ENCODE measurements at places on chromosomes 2 and 18.

DNA sequence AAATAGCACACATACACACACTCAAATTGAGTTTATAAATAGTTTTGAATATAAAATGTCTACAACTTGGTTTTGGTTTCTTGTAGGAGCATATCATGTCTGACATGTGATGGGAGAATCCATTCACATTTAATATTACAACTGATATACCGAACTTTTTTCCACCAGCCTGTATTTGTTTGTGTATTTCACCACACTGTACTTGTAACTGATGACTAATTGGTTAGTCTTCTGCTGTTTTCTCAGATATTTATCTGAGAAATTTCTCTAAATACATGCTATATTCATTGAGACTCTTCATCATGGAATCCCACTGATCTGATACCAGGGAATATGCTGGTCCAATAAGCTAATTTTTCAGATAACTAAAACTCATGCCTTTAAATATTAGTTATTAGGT, 56.3 kb upstream of the UBXN4 start:
- no peak for DNase-seq

DNA sequence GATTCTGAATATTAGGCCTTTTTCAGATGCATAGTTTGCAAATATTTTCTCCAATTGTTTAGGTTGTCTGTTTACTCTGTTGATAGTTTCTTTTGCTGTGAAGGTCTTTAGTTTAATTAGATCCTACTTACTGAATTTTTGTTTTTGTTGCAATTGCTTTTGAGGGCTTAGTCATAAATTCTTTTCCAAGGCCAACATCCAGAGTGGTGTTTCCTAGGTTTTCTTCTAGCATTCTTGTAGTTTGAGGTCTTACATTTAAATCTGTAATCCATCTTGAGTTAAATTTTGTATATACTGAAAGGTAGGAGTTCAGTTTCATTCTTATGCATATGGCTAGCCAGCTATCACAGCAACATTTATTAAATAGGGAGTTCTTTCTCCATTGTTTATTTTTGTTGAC, 404.8 kb downstream of the LNPK start:
- DNase-seq = no peak

- DNase-seq = no peak
Observed at GRCh38 chr2:128789776-128790455, 471.2 kb upstream of the HS6ST1 start.

- DNase-seq = no peak
Observed at GRCh38 chr2:102193074-102193473, 6.3 kb downstream of the IL1RL2 start.

DNA sequence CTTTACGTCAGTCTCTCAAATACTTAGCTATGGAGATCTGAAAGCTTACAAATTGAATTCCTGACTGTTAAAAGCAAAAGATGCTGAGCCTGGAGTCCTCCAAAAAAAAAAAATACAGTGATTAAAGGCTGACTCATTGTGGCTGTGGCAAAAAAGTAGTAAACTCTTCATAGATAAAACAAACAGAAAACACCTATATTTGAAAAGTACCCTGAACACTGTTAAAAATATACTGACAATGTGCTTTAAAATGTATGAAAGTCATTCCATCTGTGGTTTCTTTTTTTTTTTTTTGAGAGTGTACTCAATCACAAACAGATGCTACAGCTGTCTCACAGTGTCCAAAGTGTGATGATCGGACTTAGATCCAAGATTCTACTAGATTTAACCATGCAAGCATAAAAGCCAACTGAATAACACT, 267.6 kb upstream of the CYP26B1 start:
- DNase-seq = no peak

- DNase-seq = no peak
Observed at GRCh38 chr2:143029141-143029540, 100.1 kb upstream of the ARHGAP15 start.

DNA sequence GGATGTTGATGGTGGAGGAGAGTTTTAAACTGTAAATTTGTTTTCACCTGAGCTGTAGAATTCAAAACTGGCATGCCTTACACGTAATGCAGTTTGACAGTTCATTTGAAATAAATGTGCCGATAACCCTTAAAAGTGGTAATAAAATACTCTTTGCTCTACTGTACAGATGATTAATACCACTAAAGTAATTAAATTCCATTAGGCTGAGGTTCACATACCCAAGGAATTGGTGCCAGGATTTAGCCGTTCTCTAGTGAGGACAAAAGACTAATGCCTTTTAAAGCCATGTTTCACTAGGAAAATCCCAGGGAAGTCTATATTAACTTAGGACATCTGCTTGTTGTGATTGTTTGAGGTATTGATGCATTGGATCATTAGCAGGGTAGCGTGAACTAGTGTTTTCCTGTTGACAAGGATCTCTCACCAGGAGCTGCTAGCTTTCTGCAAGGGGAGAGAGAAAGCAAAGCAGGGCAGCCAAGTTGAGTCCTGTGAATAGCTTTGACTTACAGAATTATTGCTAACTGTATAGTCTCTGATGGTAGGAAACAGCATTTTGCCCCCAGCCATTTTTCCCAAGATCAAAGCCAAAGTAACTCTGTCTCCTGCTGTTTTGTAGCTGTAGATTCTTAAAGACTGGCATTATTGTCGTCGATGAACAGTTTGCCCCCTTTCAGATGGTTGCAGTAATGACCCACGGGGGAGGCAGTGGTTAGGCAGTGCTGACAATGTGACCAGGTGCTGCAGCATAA, 280.9 kb upstream of the FANCL start:
- DNase-seq = no peak

DNA sequence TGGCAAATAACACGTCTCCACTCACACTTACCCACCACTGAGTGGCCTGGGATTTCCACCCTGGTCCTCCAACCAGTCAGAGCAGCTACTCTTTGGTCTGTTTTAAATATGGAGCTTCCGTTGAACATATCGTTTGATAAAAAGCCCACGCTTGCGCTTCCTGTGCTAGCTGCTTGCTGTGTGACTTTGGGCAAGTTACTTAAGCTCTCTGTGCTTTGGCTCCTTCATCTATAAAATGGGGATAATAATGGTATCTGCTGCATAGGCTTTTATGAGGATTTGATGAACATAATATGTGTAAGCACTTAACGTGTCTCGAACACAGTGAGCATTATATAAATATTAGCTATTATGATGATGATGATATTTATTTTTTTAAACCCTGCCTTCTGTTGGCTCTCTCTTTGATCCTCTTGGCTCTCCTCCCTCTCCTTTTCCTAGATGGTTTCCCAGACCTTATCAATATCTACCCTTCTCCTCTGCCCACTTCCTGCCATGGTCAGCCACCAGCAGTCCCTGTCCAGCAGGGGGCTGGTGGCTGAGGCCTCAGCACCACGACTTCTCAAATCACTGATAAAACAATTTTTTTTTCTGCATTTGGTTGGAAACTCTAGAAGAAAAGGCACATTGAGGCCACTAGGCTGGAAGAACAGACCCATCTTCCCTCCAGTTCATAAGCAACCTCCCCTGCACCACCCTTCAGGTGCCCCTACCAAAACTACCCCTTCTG, 191.9 kb downstream of the LOXHD1 start:
- no peak for DNase-seq

GRCh38 chr2:30318987-30319782, 87.9 kb downstream of the LBH start:
- DNase-seq = no peak

GRCh38 chr2:125560855-125561254, 1095.1 kb upstream of the GYPC start:
- no peak for DNase-seq

GRCh38 chr2:144630459-144631215, 110.7 kb upstream of the ZEB2 start:
- DNase-seq = no peak

DNA sequence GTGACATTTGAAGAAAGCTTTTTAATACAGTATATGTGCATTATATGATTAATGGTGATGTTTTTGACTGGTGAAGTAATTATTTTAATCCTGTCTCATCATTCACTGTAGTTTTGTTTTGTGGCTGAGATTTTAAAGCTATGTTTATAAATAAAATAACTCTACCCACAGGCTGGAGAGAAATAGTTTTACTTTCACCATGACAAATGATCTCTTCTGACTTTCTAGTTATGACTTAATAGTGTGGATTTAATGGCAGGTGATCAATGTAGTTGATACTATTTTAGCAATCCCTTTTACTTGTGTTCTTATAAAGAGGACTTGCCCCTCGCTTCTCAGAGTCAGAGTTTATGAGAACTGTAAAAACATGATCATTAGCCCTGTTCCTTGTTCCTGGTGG, 289.5 kb upstream of the SIX3 start:
- DNase-seq = no peak

Data from stimulated activated CD4-positive, alpha-beta T cell treated with anti-CD3 and anti-CD28 coated beads, Interleukin-2, amount 100 ng/mL, for 24 hours (primary cell).